ENCODE measurements at places on chromosomes 1 and 21. TPM values are rescaled to one million over a fixed set of nuclear protein-coding genes. Genes with fewer than 3 reads are reported as not detected.

DNA sequence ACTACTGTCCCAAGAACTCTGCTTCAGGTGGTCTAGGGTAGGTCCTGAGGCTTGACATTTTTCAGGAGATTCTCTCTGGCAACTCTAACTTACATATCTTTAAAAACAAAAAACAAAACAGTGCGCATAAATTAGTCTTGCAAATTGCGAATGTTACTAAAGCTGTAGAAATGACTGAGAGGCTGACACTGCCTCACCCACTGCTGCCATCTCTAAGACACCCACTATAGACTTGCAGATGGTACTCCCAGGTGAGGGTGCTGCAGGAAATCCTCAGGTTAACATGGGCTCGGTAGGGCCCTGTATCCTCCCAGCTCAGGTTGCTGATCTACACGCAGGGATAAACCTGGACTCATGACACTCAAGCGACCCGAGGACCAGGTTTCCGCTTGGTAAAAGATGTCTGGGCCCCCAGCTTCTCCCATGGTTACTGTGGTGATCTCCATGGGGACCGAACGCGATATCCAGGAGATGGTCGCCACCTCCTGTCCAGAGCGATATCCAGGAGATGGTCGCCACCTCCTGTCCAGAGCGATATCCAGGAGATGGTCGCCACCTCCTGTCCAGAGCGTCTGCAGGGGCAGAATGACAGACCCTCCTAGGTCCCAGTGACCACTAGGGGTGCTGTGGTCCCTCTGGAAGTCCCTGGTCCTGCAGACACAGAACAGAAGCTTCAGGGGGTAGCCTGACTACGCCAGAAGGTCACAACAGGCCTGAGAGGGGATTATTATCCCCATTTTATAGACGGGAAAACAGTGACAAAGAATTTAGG lies 16.2 kb upstream of the LY9 start:
- no peaks in the 10 kb centered on the region for H3K4me1 ChIP-seq
- peaks cover 19% of the 10 kb centered on the region for H3K27me3 ChIP-seq
- H3K4me3 ChIP-seq, result no peak overlapping the region
- DNase-seq, result no peak

The S100A9 gene
- total RNA-seq, result 62.2 TPM

DNA sequence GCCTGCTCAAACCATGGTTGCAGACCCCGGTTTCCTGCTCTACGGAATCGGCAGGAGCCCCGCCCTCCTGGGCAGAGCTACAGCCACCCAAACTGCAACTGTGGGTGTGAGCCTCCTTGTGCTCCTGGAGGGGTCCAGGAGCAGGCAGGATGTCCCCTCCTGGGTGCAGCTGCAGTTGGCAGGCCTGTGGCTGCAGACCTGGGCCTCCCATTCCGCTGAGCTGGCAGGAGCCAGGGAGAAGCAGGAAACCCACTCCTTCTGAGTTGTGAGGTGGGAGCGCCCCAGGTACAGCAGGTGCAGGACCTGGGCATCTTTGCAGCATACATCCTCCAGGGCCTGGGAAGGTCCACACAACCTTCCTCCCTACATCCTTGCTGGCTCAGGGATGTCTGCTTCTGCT lies 578.7 kb upstream of the USP24 start:
- H3K4me3 ChIP-seq, result no peak overlapping the region
- no peak overlapping the region for H3K27ac ChIP-seq
- no peak for DNase-seq
- H3K4me1 ChIP-seq, result no peaks in the 10 kb centered on the region
- H3K36me3 ChIP-seq, result no peaks in the 10 kb centered on the region
- H3K27me3 ChIP-seq, result peaks cover 7% of the 10 kb centered on the region

DNA sequence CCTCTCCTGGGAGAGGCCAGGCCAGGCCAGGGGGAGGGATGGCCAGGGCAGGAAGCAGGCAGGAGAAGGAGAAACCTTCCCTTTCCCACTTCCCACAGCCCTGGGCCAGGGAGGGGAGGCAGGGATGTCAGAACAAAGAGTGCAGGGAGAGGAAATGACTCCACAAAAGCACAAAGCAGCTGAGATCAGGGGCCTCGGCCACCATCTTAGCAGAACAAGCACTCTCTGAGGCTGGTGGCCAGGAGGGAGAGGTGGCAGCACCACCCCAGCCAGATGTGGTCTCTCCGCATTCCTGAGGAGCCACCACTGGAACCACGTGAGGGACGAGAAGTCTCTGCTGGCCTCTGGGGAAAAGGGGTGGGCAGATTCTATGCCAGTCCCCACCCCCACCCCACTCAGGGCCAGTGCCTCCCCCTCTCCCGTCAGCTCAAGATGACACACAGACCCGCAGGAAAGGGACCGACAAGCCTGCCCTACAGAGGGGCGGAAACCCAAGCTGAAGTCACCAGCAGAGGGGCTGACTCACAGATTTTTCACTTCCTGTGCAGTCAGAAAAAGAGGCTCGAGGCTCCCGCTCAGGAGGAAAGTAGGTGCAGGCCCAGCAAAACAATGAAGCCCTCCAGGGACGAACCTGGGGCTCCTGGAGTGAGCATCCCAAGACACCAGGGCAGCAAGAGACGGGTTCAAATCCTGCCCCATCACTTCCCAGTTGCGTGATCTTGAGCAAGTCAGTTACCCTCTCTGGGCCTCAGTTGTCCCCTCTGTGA lies 24.1 kb upstream of the ALDH4A1 start:
- peak; percentile 61 for DNase-seq
- peak overlapping the region; percentile 24 for H3K4me3 ChIP-seq
- H3K4me1 ChIP-seq, result peaks cover 80% of the 10 kb centered on the region
- no peaks in the 10 kb centered on the region for H3K27me3 ChIP-seq
- H3K27ac ChIP-seq, result peak overlapping the region; percentile 91

DNA sequence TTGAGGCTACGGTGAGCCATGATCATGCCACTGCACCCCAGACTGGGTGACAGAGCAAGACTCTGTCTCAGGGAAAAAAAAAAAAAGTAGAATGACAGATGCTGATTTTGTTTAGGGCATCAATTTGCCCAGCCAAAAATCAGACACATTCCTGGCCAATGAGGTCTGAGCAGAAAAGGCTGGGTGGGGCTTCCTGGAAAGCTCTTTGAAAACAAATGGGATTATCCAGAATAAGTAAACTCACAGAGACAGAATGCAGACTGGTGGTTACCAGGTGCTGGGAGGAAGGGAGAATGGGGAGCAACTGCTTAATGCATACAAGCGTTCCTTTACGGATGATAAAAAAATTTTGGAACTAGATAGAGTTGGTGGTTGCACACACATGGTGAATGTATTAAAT lies 10.1 kb upstream of the CITED4 start:
- peak overlapping the region; percentile 1 for H3K27ac ChIP-seq
- H3K4me3 ChIP-seq, result no peak overlapping the region
- no peak for DNase-seq
- H3K4me1 ChIP-seq, result peaks cover 17% of the 10 kb centered on the region
- no peaks in the 10 kb centered on the region for H3K27me3 ChIP-seq
- no peaks in the 10 kb centered on the region for H3K36me3 ChIP-seq

GRCh38 chr1:64080941-64081562 lies 122.4 kb upstream of the UBE2U start:
- H3K4me1 ChIP-seq, result peaks cover 39% of the 10 kb centered on the region
- H3K27ac ChIP-seq, result no peak overlapping the region
- H3K4me3 ChIP-seq, result no peak overlapping the region
- no peaks in the 10 kb centered on the region for H3K36me3 ChIP-seq
- H3K27me3 ChIP-seq, result no peaks in the 10 kb centered on the region

The ESRRG gene
- 58.5 TPM for total RNA-seq
